ENCODE measurements at places on chromosomes 11 and 22.

GRCh38 chr22:41123151-41123550, 30.8 kb downstream of the EP300 start:
- DNase-seq, result no peak

GRCh38 chr11:113493206-113493605, 18.0 kb upstream of the DRD2 start:
- DNase-seq, result no peak

DNA sequence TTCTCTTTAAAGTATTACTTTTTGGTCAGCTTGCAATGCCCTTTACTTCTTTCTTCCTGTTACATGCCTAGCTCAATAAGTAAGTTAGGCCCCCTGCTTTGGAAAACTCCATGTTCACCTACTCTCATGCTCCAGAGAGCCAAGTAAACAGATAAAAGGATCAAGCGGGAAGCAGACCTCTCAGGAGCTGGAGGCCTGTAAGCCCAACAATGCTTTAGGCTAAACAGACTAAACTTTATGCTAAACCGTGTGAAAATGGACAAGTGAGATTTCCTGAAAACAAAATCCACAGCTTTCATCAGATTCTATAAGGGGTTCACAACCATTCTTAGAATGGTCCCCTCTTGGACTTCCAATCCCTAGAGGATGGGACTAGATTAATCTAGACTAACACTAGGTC, 40.2 kb downstream of the CELF1 start:
- DNase-seq, result no peak

GRCh38 chr22:38490915-38491314, 15.2 kb downstream of the DDX17 start:
- DNase-seq, result no peak

DNA sequence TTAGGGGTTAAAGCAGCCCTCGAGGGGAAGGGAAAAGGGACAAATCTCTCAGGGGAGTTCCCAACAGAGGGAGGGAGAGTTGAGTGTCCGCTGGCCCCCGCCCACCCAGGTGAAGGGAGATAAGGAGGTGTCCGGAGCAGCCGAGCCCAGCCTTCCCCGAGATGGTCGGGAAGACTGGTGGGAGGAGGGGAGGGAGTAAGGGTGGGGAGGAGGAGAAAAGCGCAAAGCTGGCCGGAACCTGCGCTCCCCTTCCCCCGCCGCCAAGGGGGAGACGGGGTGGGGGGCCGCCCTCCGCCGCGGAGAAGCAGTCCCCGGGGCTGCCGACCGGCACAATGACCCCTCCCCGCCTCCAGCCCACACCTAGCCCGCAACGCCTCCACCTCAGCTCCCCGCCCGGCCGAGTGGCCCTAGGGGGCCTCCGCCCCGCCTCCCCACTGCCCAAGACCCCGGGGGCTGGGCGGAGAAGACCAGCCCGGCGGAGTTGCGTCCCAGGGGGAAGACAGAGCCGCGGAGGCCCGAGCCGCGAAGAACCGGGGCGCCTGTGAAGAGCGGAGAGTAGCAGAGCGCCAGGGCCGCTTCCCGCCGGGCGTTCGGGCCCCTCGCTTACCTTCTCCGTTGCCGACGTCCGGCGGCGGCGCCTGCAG, 479 bp downstream of the RSF1 start:
- peak; percentile 49 for DNase-seq

GRCh38 chr22:37316875-37317371, 34.6 kb downstream of the CYTH4 start:
- DNase-seq, result peak; percentile 40

- DNase-seq, result no peak
Measured at GRCh38 chr11:15927196-15927863, 429.0 kb downstream of the SOX6 start.

- no peak for DNase-seq
Measured at GRCh38 chr11:94924171-94924572, 49.2 kb downstream of the CWC15 start.

- no peak for DNase-seq
Measured at GRCh38 chr11:76602431-76602861, 68.1 kb downstream of the LRRC32 start.

- no peak for DNase-seq
Measured at GRCh38 chr11:12149672-12150225, 39.4 kb downstream of the MICAL2 start.

GRCh38 chr22:45552580-45553350, 50.1 kb downstream of the FBLN1 start:
- no peak for DNase-seq

DNA sequence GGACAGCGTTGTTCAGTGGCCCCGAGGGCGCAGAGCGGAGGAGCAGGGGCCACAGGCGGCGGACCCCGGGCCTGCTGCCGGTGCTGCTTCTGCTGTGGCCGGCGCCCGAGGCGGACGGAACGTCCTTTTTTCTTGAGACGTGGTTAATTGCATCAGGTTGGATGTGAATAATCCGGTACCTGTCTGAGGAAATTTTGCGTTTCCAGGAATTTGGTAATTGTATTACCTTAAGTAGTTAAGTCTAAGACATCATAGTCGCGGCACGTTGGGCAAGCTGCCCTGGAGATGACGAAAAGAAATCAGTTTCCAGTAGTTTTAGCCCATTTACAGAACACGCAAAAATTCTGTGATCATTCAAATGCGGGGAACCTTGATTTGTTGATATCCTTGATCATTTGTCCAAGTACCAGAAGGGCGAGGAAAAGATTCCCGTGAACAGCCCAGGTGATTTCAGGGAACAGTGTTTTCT, 789 bp downstream of the SPECC1L start:
- no peak for DNase-seq

DNA sequence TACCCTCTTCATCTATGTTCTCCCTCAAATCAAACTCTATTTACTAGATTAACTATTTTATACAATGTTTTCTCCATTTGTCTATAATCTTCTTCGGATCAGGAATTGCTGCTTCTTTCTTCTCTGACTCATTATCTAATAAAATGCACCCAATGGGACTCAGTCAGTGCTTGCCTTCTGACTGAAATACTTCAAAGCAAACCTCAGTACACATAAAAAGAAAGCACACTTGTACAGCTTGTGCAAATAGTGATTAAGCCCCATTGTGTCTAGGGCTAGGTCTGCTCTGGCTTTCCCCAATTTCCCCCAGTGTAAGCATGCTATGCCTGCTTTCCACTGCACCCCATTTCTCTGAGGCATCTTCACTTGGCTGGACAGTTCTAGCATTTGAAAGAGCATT, 118.6 kb upstream of the C11orf87 start:
- no peak for DNase-seq

DNA sequence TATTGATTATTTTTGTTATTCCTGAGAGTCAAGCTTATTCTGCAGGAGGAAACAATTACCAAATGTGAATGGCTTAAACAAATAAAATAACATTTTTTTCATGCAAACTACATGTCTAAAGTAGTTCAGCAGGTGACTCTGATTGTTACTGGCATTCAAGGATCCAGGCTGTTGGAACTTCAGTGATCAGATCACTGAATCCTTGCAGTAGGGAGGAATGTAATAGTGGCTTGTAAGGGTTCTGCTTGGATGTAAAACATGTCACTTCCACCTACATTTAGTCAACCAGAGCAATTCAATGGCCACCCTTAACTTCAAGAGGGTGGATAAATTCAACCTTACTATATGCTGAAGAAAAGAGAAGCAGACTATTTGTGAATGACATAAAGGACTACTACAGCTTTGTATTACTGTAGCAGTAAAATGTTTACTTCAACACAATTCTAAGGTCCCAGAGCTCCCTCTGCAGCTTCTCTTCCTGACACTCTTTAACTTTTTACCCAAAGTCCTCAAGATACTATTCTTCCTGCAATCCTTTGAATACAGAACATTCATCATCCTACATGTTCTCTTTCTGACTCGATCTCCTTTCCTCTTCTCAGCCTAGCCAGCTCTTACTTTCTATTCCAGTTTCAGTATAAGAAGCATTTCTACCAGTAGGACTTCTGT, 284.0 kb downstream of the LRRC4C start:
- DNase-seq, result no peak
